ENCODE measurements at places on chromosomes 6 and 20.

GRCh38 chr6:117169781-117170281 is 95.5 kb upstream of the VGLL2 start:
- DNase-seq, result no peak

GRCh38 chr20:32358632-32358882 is 426 bp downstream of the ASXL1 start:
- DNase-seq, result peak; percentile 46

- no peak for DNase-seq
These were observed 5.7 kb upstream of the PXDC1 start for GRCh38 chr6:3757241-3757641.

- no peak for DNase-seq
These were observed 28.1 kb downstream of the DACT2 start for GRCh38 chr6:168291450-168291849.

GRCh38 chr20:11008444-11009033 is 334.7 kb upstream of the JAG1 start:
- no peak for DNase-seq

GRCh38 chr20:17589161-17589834 is 19.4 kb downstream of the DSTN start:
- no peak for DNase-seq

DNA sequence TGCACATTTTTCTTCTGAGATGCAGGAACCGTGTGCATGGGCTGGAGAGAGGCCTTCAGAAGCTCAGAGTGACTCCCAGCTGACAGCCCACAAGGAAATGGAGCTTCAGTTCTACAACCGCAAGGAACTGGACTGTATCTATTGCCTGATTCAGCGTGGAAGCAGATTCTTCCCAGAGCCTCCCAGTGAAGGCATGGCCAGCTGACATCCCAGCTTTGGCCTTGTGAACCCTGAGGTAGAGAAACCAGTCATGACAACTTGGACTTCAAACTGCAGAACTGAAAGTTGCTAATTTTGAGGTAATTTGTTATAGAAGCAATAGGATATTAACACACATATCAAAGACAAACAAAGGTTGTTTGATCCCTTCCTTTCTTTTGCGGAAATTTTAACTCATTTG is 94.3 kb upstream of the NOX3 start:
- DNase-seq, result no peak
